ENCODE measurements at places on chromosomes 6 and 20.

GRCh38 chr20:33985280-33985679, 8.4 kb upstream of the RALY start:
- no peak for DNase-seq

- DNase-seq: no peak
Observed at GRCh38 chr6:30129265-30130178, 6.4 kb upstream of the TRIM40 start.

DNA sequence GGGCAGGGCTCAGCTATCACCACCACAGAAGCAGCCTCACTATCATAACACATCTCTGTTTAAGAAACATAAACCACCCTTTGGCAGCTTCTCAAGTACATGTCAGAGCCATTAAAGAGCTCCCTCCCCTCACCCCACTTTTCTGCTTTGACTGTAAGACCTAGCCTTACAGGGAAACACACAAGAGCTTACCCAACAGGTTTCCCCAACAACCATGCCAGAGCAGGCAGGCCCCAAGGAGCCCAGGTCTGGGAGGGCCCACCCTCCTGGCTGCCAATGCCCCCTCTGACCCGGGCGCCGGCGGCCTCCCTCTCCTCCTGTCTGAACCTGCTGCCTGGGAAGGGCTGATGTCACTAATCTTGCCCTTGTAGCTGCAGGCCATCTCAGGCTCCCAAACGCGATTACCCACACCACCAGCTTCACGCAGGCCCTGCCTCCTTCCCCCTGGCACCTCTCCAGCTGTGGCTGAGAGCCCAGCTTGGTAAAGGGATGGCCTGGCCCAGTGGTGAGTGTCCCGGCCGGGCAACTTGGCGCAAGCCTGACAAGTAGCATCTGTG, 402.0 kb downstream of the MAFB start:
- no peak for DNase-seq

DNA sequence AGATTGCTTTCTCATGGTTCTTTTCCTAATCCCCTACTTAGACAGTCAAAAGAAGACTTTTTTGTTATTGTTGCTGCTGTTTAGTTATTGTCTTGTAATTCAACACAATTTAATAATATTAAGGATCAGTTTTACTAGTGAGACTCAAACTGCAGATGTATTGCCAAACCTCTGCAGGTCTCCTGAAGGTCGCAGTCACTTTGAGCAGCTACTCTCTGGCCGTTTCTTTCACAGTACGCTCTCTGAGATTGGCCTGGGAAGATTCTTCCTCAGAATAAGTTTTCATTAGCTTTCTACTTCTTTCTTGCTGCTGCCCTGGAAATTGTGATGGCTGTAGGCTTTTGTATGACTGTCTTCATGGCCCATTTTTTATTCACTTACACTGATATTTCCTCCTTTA, 930.8 kb downstream of the QKI start:
- DNase-seq: no peak

- DNase-seq: no peak
Observed at GRCh38 chr20:16581241-16581640, 8.0 kb upstream of the KIF16B start.

Data from stimulated activated CD8-positive, alpha-beta memory T cell treated with anti-CD3 and anti-CD28 coated beads, Interleukin-2, amount 100 ng/mL, for 1 hour (primary cell).